ENCODE measurements at places on chromosomes 2 and 18.

- DNase-seq: peak; percentile 28
These were observed 1.5 kb downstream of the RHOB start for GRCh38 chr2:20448246-20448976.

- DNase-seq: no peak
These were observed 82.7 kb downstream of the MALT1 start for GRCh38 chr18:58753976-58754375.

- no peak for DNase-seq
These were observed 2786.5 kb downstream of the RPIA start for GRCh38 chr2:91477731-91478672.

DNA sequence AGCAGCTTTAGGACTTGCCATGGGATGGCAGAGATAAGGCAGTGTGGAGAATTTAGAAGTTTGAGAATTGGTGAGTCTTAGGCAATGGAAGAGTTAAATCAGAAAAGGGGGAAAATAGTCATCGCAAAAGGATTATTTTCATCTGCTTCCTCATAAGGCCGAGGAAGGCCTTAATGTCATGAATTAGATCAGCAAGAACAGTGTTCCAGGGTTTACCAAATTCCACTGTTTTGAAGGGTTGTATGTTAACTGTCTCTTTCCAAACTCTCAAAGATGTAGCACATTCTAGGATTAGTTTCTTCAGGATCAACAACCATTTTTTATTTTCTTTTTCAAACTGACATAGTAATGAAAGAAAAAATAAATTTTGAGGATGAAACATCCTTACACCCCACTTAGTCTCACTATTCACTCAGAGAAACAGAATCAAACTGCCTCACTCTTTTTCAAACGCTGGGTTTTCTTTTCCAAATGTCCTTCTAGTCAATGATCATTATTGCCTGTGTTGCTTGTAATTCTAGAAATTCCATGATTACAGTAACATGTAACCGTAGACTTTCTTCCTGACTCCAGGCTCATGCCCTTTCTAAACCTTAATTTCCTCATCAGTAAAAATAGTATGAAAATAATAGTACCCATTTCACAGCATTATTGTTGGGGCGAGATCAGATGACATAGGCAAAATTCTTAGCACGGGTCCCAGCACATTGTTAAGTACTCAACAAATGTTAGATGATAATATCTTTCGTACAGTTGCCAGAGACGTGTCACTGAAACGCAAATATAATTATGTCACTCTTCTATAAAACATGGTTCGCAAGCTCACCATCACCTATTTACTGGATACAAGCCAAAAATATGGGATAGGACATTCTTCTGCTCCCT is 23.6 kb downstream of the ZEB2 start:
- no peak for DNase-seq

- DNase-seq: no peak
These were observed 56.4 kb downstream of the ICOS start for GRCh38 chr2:203993011-203993410.
